WTC11 (cell line): ENCODE measurements at places on chromosomes 5 and 9.

- DNase-seq: no peak
Measured at GRCh38 chr9:106077731-106078130, 383.4 kb downstream of the TMEM38B start.

DNA sequence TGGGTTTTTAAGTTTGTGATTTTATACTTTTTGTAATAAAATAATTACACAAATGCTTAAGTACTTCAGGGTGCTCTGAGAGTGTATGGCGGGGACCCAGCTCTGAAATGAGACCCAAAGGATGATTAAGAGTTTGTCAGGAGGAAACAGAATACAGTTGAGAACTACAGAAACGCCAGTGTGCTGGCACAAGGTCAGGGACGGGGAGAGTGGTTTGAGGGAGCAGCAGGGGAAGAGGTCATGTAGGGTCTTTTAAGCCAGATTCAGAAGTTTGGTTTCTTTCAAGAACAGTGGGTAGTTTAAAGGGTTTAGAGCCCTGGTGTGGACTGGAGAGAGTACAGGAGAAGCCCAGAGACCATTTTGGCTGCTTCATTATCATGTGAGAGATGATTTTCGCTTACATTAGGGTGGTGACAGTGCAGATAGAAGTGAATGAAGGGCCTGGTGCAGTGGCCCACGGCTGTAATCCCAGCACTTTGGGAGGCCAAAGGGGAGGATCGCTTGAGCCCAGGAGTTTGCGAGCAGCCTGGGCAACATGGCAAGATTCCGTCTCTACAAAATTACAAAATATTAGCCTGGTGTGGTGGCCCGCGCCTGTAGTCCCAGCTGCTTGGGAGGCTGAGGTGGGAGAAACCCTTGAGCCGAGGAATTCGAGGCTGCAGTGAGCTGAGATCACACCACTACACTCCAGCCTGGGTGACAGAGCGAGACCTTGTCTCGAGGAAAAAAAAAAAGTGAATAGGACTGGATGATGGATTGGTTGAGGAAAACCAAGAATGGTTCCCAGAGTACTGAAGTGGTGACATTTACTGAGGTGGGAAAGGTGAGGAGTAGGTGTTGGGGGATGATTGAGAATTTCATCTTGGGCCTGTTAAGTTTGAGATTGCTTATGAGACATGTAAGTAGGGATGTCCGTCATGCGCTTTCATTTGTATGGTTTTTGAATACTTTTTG, 1.4 kb upstream of the ETF1 start:
- DNase-seq: no peak

GRCh38 chr5:123094237-123094918, 5.3 kb downstream of the PRDM6 start:
- DNase-seq: no peak

- DNase-seq: no peak
Measured at GRCh38 chr5:39569857-39570256, 145.1 kb upstream of the DAB2 start.

DNA sequence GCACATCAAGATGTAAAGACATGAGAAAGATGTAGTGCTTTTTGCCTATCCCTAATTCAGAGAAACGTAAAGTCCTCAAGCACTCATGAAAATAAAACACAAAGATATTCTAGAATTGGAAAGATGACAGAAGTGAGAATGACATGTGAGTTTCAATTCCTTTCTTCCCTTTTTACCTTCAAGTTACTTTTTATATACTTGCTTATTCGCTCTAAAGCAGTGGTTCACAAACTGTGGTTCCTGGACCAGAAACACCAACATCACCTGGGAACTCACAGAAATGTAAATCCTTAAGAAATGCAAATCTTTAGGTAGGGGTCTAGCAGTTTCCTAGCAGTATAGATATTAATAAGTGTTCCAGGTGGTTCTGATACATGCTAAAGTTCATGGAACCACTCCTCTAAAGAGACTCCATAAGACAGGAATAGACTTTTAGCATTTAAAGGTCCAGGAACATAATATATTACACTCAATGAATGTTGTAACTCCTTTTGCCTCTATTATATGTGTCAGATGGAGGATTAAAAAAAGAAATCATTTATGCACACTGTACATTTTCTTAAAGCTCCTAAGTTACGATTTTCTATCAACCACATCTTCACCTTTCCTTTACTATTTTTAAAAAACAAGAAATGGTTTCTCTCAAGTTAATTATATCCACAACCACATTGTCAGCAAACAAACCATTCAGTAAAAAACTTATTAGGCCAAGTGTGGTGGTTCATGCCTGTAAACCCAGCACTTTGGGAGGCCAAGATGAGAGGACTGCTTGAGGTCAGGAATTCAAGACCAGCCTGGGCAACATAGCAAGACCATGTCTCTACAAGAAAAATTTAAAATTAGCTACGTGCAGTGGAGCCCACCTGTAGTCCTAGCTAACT, 39.9 kb downstream of the ERP44 start:
- no peak for DNase-seq

GRCh38 chr5:59296317-59297264, 596.9 kb downstream of the PDE4D start:
- DNase-seq: no peak

- DNase-seq: no peak
Measured at GRCh38 chr5:53924392-53924791, 364.0 kb downstream of the NDUFS4 start.

DNA sequence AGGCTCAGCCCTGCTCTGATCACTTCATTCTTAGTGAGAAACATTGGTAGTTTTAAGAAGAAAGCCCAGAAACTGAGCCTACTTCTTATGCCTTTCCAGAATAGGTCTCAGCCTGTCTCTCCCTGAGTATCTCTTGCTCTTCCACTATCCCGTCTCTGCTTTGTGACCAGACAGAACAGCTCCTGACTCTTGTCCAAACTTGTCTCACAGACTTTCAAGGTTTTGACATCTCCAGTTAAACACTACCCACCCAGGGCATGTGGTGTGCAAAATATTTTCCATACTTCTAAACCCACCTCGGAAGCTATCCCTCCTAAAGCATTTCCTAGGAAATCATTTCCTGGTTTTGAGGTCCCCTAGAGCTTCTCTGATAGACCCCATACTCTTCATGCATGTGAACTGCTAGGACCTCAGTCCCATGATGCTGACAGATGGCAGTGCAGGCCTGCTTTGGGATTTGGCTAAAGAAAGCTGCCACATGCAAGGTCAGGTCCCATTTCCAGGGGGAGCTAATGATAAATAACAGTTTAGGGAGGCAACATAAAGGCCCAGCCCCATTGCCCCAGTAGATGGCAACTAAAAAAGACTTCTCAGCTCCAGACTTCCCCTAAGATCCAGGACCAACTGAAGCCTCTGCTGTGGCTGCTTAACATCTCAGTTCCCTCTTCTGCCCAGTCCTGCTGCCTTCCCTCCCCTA, 211.5 kb downstream of the MED10 start:
- DNase-seq: no peak

- no peak for DNase-seq
Measured at GRCh38 chr9:137462396-137462985, 3.4 kb upstream of the NSMF start.

DNA sequence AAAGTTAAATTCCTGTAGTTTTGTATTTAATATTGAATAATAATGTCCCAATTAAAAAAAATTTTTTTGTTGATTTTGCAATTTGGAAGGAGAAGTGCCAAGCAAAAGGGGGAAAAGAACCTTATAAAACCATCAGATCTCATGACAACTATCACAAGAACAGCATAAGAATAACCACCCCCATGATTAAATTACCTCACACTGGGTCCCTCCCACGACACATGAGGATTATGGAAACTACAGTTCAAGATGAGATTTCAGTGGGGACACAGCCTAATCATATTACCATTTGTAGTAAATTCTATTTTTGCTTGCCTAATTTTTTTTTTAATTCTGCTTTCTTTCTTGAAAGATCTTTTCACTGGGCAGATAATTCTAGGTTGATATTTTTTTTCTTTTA, 33.4 kb upstream of the FCHO2 start:
- DNase-seq: no peak

GRCh38 chr9:123997665-123998277, 13.8 kb upstream of the LHX2 start:
- peak; percentile 42 for DNase-seq

- DNase-seq: no peak
Measured at GRCh38 chr5:86997516-86997915, 270.2 kb upstream of the RASA1 start.

DNA sequence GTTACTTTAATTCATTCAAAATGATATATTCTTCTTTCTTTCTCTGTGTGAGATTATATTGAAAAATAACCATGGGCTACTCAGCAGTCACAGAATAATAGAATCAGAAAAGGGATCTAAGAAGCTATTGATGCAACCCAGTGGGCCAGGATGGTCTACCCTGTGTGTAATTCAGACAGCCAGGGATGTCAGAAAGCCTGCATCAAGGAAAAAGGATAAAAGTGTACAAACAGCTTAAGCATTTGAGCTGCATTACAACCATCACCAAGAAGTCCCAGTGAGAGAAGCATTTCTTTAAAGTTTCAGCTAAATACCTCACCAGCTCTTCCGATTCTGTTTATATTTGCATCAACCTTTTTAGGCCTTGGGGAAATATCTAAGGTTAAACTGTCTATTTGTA, 37.8 kb upstream of the PPP3R2 start:
- DNase-seq: no peak

- DNase-seq: no peak
Measured at GRCh38 chr9:86288499-86289198, 6.3 kb upstream of the ISCA1 start.

- no peak for DNase-seq
Measured at GRCh38 chr5:150035139-150035895, 34.8 kb downstream of the HMGXB3 start.

DNA sequence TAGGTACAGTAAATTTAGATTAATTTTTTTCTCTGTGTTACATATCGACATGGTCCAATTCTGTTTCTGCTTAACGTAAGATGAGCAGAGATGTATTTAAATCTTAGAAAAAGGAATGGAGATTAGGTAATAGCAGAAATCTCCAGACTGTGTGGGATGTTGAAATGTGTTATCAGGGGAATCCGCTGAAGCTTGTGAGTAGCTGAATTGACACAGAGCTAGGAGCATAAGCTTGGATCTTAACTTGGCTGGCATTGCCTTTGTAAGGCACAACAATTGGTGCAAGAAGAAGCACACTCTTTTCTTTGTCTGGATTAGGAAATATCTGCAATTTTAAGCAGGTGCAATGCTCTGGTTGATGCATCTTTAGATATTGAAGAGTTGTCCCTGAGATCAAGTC, 53.1 kb downstream of the PLPPR1 start:
- DNase-seq: no peak

DNA sequence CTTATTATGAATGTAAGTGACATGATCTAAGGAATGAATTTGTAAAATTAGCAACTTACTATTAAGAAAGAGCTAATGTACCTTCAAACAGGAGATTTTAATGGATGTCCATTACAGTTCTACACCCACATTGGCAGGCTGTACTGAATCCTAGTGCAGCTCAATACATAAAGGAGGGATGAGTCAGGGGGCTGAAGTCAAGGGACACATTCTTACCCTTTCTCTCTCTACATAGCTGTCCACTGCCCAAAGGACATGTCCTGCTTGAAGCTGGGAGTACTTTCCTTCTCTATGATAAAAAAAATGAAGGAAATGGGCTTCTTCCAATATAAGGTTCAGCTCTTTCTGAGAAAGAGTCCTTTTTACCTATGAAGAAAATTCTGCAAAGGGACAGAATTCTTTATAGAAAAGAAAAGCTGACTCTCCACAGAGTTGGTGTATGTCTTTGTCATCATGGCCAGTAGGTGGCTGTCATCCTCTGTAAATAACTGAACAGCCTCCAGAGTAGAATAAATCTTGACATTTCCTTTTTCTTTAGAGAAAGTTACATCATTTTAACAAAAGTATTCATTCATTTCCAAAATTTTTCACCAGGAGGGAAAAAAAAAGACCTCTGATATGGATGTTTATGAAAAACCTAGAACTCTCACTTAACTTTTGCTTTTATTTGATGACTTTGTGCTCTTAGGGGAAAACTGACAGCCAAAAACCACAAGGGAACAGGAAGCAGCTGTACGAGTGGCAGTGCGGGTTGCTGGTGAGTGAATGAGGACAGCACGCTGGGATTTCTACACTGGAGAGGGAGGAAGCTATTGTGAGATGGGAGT, 13.1 kb upstream of the IFNA14 start:
- peak; percentile 21 for DNase-seq

DNA sequence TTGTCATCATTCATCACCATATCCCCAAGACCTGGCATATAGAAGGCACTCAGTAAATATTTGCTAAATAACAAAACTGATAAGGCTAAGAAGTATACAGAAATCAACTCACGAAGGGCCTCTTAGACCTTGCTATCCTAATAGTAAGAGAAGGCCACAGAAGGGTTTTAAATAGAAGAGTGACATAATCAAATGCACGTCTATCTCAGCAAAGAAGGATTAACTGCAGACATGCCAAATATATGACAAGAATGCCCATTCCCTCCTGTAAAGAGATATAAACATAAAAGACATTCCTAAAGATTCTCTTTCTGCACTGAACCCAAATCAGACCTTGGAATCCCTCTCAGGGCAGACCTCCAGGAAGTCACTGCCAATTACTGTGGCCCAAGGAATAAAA, 34.1 kb downstream of the ECPAS start:
- no peak for DNase-seq

GRCh38 chr5:136043551-136043950, 14.8 kb downstream of the TGFBI start:
- DNase-seq: no peak

DNA sequence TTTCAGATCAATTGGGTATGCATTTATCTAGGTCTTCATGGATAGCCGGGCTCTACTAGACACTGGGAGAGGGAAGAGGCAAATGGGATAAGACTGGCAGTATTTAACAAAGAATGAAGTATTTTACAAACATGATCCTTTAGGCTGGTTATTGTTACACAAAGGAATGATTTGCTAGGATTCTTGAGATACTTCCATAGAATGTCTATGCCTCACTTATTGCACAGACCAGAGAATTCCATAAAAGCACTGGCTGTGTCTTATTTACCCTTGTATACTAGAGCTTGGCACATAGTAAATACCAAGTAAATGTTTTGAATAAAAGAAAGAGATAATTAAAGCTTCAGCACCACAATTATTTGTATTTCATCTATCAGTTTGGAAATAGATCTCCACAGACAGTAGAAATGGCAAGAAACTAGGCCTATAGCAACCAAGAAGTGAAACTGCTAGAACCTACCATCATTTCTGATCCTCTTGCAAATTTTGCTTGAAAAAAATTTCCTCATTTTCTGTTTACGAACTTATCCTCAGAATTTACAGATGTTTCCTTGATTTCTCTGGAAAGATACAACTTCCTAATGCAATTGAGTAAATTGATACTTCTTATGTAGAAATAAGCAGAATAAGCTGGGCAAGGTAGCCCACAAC, 3.8 kb downstream of the PDCD1LG2 start:
- DNase-seq: no peak

GRCh38 chr9:136031741-136032730, 63.1 kb downstream of the NACC2 start:
- no peak for DNase-seq
